ENCODE measurements at places on chromosomes 3 and 15. TPM values are rescaled to one million over a fixed set of nuclear protein-coding genes. Genes with fewer than 3 reads are reported as not detected.

DNA sequence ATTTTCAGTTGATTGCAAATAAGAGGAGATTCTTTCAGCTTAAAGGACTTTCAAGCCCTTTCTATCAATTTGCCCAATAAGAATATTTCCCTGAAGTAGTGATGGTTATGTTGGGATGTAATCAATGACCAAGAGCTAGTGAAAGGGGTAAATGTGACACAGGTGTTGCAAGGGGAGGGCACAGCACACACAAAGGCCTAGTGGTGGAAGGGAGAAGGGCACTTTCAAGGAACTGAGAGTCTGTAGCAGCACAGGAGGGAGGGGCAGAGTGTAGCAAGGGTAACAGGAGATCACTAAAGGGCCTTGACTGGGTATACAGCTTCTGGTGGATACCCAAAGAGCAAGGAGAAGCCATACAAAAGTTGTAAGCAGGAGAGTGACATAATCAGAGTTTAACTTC is 217.8 kb upstream of the ARHGEF26 start:
- no peak overlapping the region for H3K4me3 ChIP-seq
- no peaks in the 10 kb centered on the region for H3K27me3 ChIP-seq
- H3K27ac ChIP-seq = no peak overlapping the region
- no peak for DNase-seq

DNA sequence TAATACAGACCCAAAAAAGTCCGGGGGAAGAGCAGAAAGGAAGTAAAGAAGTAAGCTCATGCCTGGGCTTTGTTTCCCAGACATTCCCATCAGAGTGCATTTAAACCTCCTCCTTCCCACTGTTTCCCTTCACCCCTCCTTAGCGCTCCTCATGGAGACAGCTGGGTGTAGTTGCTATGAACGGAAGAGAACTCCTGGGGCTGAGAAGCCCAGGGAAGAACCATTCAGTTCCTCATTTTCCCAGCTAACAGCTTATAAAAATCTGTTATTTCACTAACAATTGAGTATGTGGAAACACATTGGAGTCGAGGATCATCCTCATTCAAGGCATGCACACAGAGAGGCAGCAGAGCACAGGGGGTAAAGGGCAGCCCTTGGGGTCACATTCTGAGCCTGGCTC is 299.3 kb downstream of the SHQ1 start:
- H3K27ac ChIP-seq = no peak overlapping the region
- H3K36me3 ChIP-seq = no peaks in the 10 kb centered on the region
- no peak for DNase-seq
- H3K4me3 ChIP-seq = no peak overlapping the region
- H3K27me3 ChIP-seq = no peaks in the 10 kb centered on the region
- H3K4me1 ChIP-seq = peaks cover 8% of the 10 kb centered on the region

DNA sequence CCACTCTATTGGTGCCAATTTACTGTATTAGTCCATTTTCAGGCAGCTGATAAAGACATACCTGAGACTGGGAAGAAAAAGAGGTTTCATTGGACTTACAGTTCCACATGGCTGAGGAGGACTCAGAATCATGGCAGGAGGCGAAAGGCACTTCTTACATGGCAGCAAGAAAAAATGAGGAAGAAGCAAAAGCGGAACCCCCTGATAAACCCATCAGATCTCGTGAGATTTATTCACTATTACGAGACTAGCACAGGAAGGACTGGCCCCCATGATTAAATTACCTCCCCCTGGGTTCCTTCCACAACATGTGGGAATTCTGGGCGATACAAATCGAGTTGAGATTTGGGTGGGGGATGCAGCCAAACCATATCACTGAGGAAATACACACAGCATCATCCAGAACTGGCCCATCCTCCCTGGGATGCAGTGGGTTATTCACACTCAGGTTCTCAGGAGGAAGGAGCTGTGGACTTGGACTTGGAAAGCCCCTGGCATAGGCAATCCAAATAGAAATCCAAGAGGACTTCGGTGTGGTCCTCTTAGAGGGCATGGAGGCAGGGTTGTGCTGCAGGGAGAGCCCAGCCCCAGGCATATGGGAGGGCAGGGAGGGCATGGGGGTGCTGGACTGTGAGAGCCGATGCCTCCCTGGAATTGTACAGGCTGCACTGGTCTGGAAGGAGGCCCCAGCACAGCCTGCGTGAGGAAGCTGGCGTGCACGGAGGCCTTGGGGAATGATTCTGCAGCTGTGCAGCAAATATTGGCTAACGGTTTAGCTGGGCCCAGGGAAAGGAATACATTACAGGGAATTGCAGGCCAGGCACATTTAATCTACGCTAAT is 62.9 kb downstream of the EFCAB12 start:
- H3K4me3 ChIP-seq = no peak overlapping the region
- no peaks in the 10 kb centered on the region for H3K4me1 ChIP-seq
- H3K27me3 ChIP-seq = no peaks in the 10 kb centered on the region
- no peaks in the 10 kb centered on the region for H3K36me3 ChIP-seq
- DNase-seq = no peak

- DNase-seq = no peak
- H3K36me3 ChIP-seq = no peaks in the 10 kb centered on the region
- H3K4me3 ChIP-seq = no peak overlapping the region
- H3K4me1 ChIP-seq = no peaks in the 10 kb centered on the region
- H3K27me3 ChIP-seq = no peaks in the 10 kb centered on the region
Measured at GRCh38 chr3:13638927-13639326, 90.0 kb downstream of the FBLN2 start.

GRCh38 chr3:165254812-165255211 is 58.6 kb upstream of the SLITRK3 start:
- no peaks in the 10 kb centered on the region for H3K27me3 ChIP-seq
- H3K27ac ChIP-seq = no peak overlapping the region
- no peak overlapping the region for H3K4me3 ChIP-seq
- H3K4me1 ChIP-seq = no peaks in the 10 kb centered on the region
- DNase-seq = no peak
- H3K36me3 ChIP-seq = no peaks in the 10 kb centered on the region

SLCO2A1 gene
- 79.5 TPM for total RNA-seq

CTXN2 gene
- total RNA-seq = not detected
